CMK (cell line): ENCODE measurements at places on chromosomes 12 and 14.

DNA sequence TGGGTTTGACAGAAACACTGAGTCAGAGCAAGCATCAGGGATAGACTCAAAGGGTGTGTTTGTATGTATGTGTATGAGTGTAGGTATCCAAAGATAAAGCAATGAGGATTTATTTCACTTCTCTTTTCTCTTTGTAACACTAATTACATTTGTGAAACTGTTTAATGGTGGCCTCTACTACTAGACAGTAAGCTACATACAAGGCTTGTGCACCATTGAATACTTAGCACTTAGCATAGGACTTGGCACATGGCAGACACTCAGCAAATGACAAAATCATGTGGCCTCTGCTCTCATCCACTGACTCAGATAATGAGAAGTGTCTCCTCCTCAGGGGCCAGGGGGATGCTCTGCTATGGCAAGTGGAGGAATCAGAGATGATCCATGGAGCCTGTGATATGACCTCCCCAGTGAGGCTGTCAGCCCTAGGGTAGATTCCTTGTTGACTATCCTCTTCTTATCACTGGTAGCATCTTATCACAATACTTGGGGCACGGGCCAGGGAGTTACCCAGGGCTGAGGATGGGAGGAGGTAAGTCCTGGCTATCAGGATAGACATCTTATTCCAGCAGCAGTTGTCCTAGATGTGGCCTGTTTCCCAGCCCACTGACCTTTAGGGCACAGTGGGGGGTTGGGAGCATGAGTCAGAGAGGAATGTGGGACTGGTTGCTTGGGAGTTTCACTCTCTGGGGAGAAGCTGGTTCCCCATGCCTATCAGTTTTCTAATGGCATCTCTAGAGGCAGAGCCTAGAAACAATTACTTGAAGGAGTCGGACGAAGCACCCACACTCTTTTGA lies 71.2 kb upstream of the HOXC13 start:
- DNase-seq, result no peak

DNA sequence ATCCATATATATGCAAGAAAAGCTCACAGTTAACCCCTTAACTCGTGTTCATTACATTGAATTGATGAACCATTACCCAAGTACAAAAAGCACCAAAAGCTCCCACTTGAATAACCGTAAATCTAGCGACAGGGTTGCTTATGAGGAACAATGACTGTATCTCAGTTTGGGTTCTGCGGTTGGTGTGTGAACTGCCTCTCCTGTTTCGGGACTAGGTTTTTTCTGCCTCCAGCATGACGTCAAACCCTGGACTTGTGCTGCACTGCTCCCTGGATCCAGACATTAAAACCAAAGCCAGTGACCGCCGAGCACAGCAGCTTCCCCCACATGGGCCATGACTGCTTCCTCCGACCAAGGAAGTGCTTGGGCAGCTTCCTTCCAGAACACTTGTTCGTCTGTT lies 77.7 kb downstream of the SETD3 start:
- DNase-seq, result no peak

GRCh38 chr12:100708591-100708990 lies 86.0 kb upstream of the ANO4 start:
- DNase-seq, result no peak

DNA sequence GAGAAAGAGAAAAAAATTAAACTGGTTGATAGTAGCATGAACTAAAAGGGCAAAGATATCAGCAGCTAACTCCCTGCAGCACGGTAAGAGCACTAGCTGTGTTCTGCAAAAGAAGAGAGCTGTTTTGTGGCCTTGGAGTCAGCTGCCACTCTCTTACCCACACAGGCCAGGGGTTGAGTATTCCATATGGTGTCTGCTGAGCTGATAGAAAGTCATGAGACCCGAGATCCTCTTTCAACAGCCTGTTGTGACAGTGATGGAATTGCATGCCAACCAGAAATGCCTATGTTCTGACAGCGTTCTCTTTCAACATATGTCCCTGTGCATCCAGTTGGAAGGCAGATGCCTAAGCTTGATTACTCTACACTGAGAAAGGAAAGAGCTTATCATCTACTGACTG lies 39.9 kb downstream of the TMTC1 start:
- no peak for DNase-seq

DNA sequence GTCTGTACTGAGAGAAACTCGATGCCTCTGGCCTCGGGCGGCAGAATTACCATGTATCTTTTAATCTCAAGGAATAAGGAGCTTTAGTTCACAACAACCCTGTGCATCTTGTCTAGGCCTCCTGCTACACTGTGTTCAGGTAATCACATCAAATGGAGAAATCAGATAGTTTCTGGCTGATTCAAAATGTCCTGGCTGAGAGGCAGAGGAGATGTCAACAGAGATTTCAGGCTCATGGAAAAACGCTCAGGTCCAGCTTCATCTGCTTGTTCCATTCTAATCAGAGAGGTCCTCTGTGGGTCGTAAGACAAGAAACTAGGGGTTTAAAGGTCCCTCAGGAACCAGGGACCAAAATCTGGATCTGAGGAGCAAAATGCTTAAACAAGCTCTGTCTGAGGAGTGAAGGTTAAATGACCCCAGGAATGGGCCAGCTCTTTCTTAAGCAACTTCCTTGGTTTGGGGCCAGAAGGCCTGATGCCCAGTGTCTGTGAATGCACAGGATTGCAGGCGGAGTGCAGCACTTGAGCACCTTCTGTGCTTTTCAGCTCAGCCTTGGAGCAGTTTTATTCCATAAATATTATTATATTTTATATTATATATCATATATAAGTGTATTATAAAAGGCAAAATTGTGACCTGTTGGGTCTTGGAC lies 170.2 kb upstream of the PRICKLE1 start:
- no peak for DNase-seq

DNA sequence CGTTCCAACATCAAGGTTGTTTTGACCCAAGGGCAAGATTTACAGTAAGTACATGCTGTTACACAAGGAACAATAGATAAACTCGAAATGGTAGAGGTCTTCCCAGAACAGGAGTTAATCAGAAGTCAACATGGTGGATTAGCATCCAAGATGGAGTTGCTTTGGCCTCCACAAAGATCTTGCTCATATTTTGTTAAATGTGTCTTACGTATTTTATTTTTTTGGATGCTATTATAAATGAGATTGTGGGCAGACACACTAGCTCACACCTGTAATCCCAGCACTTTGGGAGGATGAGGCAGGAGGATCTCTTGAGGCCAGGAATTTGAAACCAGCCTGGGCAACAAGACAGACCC lies 22.3 kb upstream of the RAB21 start:
- DNase-seq, result no peak

GRCh38 chr12:27284751-27285150 lies 40.7 kb downstream of the STK38L start:
- no peak for DNase-seq

- DNase-seq, result no peak
These were observed 22.9 kb upstream of the RBM19 start for GRCh38 chr12:113988976-113989375.

DNA sequence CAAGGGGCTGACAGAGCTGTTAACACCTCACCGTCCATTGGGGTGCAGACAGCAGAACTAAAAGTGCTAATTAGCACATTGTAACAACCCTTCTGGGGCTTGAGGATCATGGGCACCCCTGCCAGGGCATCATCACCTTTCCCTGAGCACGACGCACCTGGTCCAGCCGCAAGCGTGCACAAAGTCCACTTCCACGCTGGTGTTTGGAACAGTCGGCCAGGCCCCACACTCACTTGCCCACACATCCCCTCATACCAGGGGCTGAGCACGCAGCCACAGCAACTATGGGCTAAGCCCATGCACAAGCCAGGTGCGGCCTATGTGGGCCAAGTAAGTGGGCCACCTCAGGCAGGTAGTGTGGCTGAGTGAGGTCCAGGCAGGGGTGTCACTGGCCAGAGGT lies 148.7 kb downstream of the CCDC59 start:
- no peak for DNase-seq
